ENCODE measurements at places on chromosomes 4 and X. TPM values are rescaled to one million over a fixed set of nuclear protein-coding genes. Genes with fewer than 3 reads are reported as not detected.

POF1B gene
- total RNA-seq, result not detected

CHRDL1 gene
- total RNA-seq, result 3.5 TPM

RTL3 gene
- total RNA-seq, result 0.12 TPM

IQSEC2 gene
- 11.7 TPM for total RNA-seq

SPANXA1 gene
- not detected for total RNA-seq

GRIA2 gene
- total RNA-seq, result not detected

PPBP gene
- not detected for total RNA-seq

THOC2 gene
- 39.8 TPM for total RNA-seq

APLN gene
- 9.0 TPM for total RNA-seq

HS6ST2 gene
- 0.09 TPM for total RNA-seq

CCKAR gene
- total RNA-seq, result not detected

NRK gene
- total RNA-seq, result 21.9 TPM

LNX1 gene
- total RNA-seq, result 3.9 TPM

PABPC1L2A gene
- not detected for total RNA-seq

LDB2 gene
- total RNA-seq, result 16.0 TPM

RAB9B gene
- total RNA-seq, result 0.23 TPM

SCARB2 gene
- 116 TPM for total RNA-seq
